ENCODE measurements at places on chromosomes 12 and 14. TPM values are rescaled to one million over a fixed set of nuclear protein-coding genes. Genes with fewer than 3 reads are reported as not detected.

- no peak for DNase-seq
Observed at GRCh38 chr14:35766036-35766699, 42.9 kb downstream of the RALGAPA1 start.

GRCh38 chr12:97257726-97258125 is 204.9 kb upstream of the RMST start:
- DNase-seq = no peak

DNA sequence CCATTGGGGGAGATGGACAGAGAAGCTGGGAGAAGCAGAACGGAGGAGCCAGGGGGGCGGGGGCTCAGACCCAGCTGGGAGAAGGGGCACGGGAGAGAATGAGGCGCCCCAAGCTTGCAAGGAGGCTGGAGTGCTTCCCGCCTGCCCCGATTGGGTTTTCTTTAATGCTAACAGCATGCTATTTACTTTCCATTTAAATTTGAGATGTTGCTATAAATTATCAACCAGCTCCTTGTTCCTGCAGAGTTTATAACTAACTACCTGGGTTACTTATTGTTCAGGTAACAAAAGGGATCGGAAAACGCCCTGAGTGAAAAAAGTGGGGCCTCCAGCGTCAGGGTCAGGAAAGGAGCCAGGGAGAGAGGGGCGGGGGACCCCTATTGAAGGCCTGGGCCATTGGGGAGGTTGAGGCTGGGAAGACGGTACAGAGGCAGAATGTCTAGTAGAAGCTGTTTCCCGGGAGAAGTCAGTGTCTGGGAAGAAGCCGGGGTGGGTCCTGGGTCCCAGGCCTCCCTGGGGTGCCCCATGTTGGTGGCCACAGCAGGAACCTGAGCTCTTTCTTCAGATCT is 2.5 kb downstream of the HNF1A start:
- DNase-seq = no peak

GRCh38 chr12:105289114-105289904 is 41.2 kb upstream of the C12orf75 start:
- peak; percentile 56 for DNase-seq

KLHDC1 gene
- 6.6 TPM for total RNA-seq

DNA sequence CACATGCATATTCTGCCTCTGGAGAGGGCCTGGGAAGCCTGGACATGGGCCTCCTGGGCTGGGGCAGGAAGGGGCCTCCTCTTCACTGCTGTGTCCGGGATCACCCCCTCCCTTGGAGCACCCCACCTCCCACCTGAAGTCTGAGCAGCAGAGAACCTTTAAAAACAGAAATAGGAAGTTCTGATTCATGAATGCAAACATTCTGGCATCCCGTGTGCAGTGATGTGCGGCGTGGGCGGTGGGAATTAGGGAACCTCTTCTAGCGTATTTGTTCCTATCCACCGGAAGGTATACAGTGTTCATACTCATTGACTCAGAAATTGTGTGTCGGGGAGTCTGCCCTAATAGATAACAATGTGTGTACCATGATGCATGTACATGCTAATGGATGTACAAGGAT is 46.2 kb downstream of the C14orf132 start:
- DNase-seq = peak; percentile 19

KRT79 gene
- total RNA-seq = not detected

DNA sequence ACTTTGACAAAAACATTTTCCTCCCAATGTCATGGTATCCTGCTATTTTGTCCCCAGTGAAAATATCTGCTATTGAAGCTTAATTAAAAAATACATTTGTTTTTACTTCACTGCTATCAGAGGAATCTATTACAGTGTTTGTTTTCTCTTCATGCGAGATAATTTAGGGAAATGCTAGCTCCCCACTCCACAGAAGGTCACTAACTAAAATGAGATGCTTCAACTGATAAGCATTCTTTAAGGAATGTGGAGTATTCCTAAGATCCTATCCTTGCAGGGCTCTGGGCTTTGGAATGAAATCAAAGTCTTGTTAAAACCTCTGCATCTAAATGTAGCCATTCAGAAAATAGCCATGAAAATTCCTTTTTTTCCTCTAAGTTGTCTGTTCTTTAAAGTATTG is 39.5 kb downstream of the PAX9 start:
- no peak for DNase-seq

GPRC5D gene
- total RNA-seq = not detected

DNA sequence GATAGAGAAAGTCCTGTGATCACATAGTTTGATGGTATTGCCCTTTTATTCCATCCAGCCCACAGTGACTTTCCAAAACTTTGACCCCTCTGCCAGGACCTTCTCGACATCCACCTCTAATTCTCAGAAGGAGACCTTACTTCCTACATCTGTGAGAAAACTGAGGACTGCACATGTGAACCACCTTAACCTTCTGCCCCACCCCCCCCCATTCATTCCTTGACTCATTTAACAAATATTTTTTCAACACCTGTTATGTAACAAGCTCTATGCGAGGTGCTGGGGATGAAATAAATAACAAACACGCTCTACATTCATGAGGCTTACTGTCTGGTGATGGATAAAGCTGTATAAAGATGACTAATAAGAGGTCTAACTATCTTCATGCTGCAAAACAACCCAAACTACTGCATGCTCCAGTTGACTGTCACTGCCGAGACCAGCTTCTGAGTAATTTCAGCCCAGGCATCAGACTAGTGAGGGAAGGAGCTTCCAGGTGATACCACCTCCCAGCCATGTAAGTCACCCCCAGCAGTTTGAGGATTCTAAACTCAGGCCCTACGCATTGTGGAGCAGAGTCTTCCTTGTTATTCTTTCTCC is 1.9 kb upstream of the HAL start:
- no peak for DNase-seq

RFLNA gene
- total RNA-seq = 0.19 TPM

DNA sequence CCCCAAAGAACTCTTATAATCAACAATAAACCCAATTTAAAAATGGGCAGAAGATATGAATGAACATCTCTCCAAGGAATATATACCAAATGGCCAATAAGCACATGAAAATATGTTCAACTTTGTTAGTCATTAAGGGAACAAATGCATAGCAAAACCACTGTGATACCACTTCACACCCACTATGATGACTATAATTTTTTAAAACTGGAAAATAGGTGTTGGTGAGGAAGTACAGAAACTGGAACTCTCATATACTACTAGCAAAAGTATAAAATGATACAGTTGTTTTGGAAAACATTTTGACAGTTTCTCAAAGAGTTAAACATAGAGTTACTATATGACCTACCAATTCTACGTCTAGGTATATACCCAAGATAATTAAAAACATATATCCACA is 9.4 kb upstream of the HEATR5A start:
- DNase-seq = no peak

GRCh38 chr14:99524804-99525698 is 43.8 kb downstream of the CCNK start:
- DNase-seq = peak; percentile 62

GYS2 gene
- not detected for total RNA-seq

- DNase-seq = no peak
Observed at GRCh38 chr12:104506676-104507401, 50.1 kb downstream of the CHST11 start.

- DNase-seq = no peak
Observed at GRCh38 chr12:76952995-76953394, 74.2 kb upstream of the CSRP2 start.

CLEC6A gene
- total RNA-seq = not detected

- DNase-seq = no peak
Observed at GRCh38 chr14:101367421-101368261, 193.7 kb upstream of the DIO3 start.

DNA sequence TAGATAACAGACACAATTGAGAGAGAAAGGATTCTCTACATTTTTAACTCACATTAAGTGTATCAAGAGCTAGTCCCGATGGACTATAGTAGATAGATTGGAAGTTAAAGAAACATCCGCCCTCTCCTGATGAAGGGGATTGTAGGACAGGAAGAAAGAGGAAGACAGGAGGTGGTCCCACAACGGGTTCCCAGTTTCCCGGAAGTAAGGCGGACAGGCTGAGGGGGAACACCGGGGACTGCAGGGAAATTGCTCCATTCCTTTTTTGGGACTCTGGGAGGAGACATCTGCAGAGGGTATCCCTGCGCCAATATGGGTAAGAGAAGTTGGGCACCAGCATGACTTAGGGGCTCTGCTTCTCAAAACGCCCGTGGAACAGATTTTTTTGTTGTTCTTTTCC is 177.5 kb upstream of the ATF7IP start:
- no peak for DNase-seq

Measured in dermis blood vessel endothelial cell (primary cell).